Body of pancreas (tissue), 4 donors: ENCODE measurements at places on chromosomes 16 and 17. TPM values are rescaled to one million over a fixed set of nuclear protein-coding genes. Genes with fewer than 3 reads are reported as not detected.
A peak's percentile ranks its signal among the peaks of the same experiment; 100 is the strongest.

DNA sequence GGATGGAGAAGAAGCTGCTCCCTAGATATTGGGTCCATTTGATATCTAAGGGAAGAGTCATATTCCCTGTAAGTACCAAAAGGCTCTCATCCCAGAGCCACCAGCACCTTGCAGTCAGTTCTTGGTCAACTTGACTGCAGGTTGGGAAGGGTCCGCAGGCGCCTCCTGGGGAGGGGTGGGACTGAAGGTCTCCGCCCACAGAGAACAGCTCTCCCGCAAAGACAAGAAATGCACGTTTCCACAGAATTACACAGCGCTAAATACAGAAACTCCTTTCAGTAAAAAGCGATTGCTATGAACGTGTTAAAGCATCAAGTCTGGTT is 864 bp upstream of the CTCF start:
- DNase-seq = no peak
- no peaks in the 10 kb centered on the region for H3K27me3 ChIP-seq
- no peaks in the 10 kb centered on the region for H3K36me3 ChIP-seq
- peak overlapping the region; percentile 100 for H3K27ac ChIP-seq
- H3K4me1 ChIP-seq = peaks cover 31% of the 10 kb centered on the region
- H3K4me3 ChIP-seq = peak overlapping the region; percentile 23

GRCh38 chr17:50272711-50273653 is 1.3 kb upstream of the TMEM92 start:
- peaks cover 16% of the 10 kb centered on the region for H3K4me1 ChIP-seq
- DNase-seq = peak; percentile 60
- peak overlapping the region; percentile 37 for H3K4me3 ChIP-seq
- no peaks in the 10 kb centered on the region for H3K27me3 ChIP-seq
- no peaks in the 10 kb centered on the region for H3K36me3 ChIP-seq

KRTAP9-8 gene
- total RNA-seq = not detected

GRCh38 chr17:10463402-10463801 is 6.0 kb downstream of the MYH4 start:
- no peaks in the 10 kb centered on the region for H3K36me3 ChIP-seq
- H3K4me3 ChIP-seq = no peak overlapping the region
- no peak overlapping the region for H3K27ac ChIP-seq
- H3K27me3 ChIP-seq = no peaks in the 10 kb centered on the region
- no peaks in the 10 kb centered on the region for H3K4me1 ChIP-seq

DNA sequence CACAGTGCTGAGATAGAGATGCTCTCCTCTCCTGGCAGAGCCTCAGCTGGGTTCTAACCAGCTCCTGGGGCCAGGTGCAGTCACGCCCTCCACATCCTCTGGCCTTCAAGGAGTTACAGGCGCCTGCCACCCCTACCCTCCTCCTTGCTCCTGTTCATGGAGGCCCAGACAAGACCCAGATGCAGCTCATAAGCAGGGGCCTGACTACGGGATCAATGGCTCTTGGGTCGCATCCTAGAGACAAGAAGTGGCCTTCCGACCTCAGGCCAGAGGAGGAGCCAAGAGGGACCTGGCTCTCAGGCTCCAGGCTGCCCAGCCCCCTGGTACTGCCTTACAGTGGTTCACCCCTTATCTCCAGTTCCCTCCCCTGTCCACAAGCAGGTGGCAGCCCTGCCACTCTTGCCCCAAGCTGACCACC is 23.0 kb downstream of the ARHGAP27 start:
- no peak overlapping the region for H3K27ac ChIP-seq
- no peaks in the 10 kb centered on the region for H3K27me3 ChIP-seq
- no peaks in the 10 kb centered on the region for H3K36me3 ChIP-seq

CLEC3A gene
- not detected for total RNA-seq

ACE gene
- 5.3 TPM for total RNA-seq
